ENCODE measurements at places on chromosomes 3 and 15.

- DNase-seq: no peak
Measured at GRCh38 chr3:14201940-14202684, 23.5 kb downstream of the LSM3 start.

GRCh38 chr3:12273045-12273695 lies 15.7 kb upstream of the PPARG start:
- no peak for DNase-seq

DNA sequence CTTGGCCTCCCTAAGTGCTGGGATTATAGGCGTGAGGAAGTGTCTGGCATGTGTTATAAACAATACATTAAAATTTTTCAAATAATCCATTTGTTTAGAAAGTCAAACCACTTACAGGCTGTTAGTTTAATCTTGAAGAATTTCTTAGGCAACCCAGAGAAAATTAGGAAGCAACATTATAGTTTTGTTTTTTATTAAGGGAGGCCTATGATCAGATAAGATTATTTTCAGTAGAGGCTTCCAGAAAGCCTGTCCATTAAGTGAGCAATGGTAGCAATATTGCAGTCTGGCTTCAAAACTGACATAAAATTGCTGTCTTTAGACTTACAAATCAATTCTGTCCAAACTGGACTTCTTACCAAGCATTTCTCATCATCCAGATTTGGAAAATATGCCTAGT lies 49.6 kb downstream of the CD47 start:
- DNase-seq: no peak

- no peak for DNase-seq
Measured at GRCh38 chr3:48688737-48689075, 3.0 kb upstream of the NCKIPSD start.

GRCh38 chr3:17911986-17912760 lies 169.7 kb upstream of the TBC1D5 start:
- DNase-seq: no peak

DNA sequence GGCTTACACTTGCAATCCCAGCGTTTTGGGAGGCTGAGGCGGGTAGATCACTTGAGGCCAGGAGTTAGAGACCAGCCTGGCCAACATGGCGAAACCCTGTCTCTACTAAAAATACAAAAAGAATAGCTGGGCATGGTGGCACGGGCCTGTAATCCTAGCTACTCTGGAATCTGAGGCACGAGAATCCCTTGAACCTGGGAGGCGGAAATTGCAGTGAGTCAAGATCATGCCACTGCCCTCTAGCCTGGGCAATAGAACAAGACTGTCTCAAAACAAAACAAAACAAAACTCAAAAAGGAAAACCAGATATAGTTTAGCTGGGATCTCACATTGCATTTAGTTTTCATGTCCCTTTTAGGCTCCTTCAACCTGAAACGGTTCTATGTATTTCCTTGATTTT lies 2.9 kb upstream of the USP50 start:
- no peak for DNase-seq

- DNase-seq: no peak
Measured at GRCh38 chr15:38144921-38145320, 107.7 kb upstream of the SPRED1 start.

GRCh38 chr3:179088306-179088705 lies 16.7 kb upstream of the ZMAT3 start:
- no peak for DNase-seq

DNA sequence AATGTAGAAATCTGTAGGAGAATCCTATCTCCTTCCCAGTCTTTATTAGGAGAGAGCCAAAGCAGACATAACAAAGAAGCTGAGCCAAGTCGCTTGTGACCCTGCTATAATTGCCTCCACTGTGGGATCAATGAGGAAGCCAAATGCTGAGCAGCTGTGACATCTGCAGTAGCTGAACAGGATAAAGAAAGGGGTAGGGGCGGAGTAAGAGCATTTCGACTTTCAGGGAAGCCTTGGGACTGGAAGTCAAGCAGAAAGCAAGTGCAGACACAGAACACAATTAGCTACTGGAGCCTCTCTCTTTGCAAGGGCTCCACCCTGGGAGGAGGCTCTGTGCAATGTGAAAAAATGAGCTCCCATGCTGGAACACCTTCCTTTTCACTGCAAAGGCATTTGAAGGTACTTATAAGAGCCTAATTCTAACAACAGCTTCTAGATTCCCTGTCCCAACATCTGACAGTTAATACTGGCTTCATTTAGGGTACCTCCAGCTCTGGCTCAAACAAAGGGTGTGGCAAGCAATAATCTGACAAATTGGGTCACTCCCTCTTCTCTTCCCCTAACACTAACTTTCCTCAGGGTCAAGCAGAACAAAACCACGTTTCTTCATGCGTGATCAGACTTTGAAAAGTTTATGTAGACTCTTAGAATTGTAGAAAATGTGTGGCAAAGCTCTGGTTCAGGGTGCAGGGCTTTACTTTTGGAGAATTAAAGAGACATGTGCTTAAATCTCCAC lies 166.4 kb downstream of the CADPS start:
- no peak for DNase-seq

DNA sequence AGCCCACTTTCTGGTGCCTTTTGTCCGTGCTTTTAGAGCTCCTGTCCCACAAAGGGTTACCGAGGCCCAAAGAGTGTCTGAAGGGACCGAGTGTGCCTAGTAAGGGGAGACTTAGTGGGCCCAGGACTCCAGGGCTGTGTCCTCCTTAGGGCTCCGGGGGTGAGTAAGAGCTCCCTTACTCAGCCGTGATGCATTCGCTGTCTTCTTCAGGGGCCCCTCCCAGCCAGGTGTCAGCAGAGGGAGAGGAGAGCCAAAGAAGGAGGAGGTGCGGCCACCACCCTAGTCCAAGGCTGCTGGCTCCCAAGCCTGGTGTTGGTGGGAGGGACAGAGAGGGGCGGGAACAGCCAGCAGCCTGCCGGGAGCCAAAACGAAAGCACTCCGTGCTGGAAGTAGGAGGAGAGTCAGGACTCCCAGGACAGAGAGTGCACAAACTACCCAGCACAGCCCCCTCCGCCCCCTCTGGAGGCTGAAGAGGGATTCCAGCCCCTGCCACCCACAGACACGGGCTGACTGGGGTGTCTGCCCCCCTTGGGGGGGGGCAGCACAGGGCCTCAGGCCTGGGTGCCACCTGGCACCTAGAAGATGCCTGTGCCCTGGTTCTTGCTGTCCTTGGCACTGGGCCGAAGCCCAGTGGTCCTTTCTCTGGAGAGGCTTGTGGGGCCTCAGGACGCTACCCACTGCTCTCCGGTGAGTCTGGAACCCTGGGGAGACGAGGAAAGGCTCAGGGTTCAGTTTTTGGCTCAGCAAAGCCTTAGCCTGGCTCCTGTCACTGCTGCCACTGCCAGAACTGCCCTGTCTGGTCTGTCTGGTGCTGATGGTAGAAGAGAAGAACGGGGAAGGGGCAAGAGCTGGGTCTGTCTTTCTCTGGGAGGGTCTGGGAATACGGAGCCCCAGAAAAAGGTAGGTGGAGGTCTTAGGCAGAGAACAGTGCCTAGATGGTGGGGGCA lies at the start of gene IL17RC:
Gene IL17RC, plus strand, starts transcription at position 365 of the 947 bp plus-strand sequence. Its CDS starts 218 bp downstream, at position 583.
- no peak for DNase-seq

- DNase-seq: no peak
Measured at GRCh38 chr3:36165509-36166290, 214.6 kb upstream of the STAC start.

GRCh38 chr15:42504631-42505030 lies 9.2 kb downstream of the SNAP23 start:
- DNase-seq: no peak

- DNase-seq: no peak
Measured at GRCh38 chr15:101048581-101049030, 129.4 kb downstream of the LRRK1 start.

GRCh38 chr3:128383316-128384235 lies 83.1 kb downstream of the DNAJB8 start:
- DNase-seq: peak; percentile 32

- DNase-seq: no peak
Measured at GRCh38 chr15:56767315-56767714, 34.0 kb upstream of the ZNF280D start.

DNA sequence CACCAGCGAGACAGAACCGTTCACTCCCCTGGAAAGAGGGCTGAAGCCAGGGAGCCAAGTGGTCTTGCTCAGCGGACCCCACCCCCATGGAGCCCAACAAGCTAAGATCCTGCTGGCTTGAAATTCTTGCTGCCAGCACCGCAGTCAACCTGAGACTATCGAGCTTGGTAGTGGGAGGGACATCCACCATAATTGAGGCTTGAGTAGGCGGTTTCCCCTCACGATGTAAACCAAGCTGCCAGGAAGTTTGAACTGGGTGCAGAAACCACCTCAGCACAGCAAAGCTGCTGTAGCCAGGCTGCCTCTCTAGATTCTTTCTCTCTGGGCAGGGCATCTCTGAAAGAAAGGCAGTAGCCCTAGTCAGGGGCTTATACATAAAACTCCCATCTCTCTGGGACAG lies 151.0 kb downstream of the MBNL1 start:
- no peak for DNase-seq

GRCh38 chr3:50373146-50374051 lies 14.1 kb upstream of the TMEM115 start:
- no peak for DNase-seq

GRCh38 chr15:41573396-41573795 lies 14.4 kb downstream of the TYRO3 start:
- DNase-seq: no peak

Data from stimulated activated CD8-positive, alpha-beta memory T cell treated with anti-CD3 and anti-CD28 coated beads, Interleukin-7, amount 100 ng/mL, for 48 hours (primary cell).